ENCODE measurements at places on chromosomes 3 and 15.

DNA sequence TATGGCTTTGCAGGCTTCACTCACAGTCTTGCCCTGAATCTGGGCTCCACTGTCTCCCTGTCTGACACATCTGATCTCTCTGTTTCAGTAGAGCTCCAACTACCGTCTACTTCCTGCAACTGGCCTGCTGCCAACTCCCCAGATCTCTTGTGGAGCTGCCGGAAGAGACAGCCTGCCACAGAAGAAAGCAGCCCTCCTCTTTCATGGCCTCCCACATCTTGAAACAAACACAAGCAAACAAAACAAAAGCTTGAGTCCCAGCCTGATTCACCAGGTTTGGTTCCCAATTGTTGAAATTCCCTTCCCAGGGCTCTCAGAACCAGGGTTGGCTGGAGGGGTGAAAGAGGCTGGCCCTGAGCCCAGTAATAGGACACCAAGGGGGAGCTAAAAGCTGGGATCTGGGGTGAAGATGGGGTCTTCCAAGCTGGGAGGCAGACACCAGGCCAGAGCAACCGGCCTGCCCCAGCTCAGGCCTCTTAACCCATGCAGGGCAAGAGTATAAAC lies 55.3 kb upstream of the CA12 start:
- peak; percentile 40 for DNase-seq

DNA sequence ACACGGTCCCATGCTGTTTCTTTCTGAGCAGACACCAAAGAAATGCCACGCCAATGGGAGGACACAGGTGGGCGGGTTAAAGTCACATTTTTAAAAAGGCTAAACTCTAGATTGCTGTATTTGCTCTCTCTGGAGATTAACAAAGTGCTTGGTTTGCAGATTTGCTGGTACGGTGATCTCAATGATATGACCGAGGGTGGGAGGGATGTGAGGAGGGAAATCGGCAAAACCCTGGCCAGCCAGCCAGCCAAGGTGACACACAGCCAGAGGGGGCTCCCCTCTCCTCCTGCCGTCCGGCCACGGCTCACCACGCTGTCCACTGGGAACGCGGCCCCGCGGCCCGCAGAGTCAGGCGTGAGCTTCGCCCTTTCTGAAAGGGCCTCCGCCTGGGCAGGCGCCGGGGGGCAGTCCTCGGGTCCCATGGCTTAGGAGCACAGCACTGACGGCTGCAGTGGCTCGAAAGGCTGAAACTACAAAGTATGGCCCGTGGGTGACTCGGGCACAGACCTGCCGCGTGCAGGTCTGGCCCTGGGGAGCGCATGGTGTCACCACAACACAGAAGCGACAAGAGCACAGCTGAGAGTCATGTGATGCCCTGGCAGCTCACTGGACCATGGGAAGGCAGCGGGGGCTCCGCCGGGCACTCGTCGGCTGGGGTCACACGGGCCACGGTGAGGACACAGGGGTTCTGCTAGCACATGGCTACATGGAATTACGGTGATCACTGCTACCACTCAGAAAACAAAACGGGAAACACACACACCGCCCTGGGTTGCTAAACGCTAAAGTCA lies 57.8 kb upstream of the RPL32 start:
- no peak for DNase-seq

DNA sequence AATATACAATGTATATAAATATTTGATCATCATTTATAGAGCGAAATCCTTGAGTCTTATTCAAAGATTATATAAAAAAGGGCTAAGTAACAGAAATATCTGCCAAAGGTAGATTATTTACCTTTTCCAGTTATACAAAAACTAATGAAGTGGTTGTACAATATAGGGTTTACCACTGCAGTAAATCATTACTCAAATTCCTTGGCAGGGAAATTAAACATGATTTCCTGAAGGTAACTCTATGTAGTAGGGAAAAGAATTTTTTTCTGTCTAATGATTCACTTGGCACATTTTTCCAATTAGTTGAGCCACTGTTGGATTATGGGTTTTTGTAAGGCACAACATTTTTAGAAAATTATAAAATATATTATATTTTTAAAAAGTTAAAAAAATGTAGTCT lies 129.6 kb downstream of the NR2F2 start:
- DNase-seq, result no peak

DNA sequence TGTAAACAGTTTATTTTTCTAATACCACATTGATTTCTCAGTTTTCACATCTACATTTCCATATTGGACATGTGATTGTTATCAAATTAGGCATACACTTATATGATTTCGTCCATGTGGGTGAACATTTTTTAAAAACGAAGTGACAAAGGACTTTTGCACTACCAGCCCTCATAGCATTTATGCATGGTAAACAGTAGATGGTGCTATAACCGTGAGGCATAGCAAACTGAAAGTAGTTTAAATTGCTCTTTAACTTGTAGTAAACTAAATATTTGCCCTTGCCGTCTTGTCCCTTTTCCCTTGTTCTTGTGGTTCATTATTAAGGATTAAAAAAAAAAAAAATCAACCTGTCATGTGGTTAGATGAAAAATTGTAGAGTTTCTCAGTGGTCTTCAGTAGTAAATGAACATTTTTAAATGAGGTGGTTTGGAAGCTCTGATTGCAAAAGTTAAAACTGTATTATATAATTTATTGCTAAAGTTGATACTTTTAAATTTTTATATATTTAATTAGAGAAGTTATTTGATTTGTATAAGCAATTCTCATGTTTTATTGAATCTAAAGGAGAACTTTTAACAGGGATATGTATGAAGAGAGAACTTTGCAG lies 24.0 kb downstream of the STX19 start:
- no peak for DNase-seq

DNA sequence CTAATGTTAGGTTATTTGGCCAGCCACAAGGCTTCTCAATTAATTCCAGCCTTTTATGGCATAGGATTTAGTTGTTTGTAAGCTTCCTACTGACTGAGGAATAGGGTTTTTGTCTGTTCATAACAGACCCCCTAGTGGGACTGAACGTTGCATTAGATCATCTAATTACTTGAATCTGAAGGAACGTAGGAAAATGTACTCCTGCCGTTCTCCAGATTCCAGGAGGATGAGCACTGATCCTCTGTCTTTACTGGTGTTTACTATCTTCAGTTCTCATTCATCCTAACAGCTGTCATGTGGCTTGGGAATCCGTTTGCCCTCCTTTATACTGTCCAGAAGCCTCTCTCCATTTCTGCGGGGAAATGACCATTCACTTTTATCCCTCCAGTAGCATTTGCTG lies 52.7 kb downstream of the RAD54L2 start:
- no peak for DNase-seq

DNA sequence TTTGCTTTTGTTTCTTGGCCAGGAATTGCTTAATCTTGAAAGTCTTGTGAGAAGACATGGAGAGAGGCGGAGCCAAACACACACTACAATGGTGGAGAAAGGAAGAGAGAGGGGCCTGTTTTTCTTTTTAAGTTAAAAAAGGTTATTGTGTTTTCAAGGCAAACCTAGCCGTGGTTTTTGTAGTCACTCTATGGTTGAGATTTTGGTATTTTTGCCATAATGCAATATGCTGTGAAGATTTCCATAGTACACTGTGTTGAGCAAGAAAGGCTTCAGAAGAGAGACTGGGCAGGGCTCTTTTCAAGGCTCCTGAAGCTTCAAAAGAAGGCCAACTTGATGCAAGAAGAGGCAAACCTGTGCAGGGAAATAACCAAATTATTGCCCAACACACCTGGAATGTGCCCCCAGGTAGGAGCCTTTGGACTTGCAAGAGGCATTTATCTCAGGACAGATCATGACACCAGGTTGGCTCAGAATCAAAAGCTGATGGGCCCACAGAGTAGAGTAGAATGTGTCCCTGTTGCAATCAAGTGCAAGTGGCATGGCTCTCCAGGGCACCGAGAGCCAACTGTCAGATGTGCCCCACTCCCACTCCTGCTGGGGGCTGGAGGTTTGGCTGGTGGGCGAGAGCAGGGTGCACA lies 22.1 kb downstream of the AMOTL2 start:
- no peak for DNase-seq

DNA sequence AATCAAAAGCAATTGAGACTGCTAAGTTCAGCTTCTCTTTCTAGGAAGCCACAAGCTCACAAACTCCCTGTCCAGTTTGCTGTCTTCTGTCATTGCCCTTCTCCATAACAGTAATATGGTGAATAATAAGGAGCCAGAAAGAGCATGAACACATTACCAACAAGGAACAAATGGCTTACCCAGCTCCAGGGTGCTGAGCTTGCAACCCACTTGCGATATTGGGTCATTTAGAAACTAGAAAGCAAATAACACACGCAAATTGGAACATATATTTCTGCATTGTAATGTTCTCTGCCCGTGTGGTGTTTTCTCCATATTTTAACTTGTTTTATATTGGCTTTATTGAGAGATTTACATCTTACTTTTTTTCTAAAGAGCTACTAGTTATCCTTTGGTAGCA lies 325.3 kb downstream of the GBE1 start:
- no peak for DNase-seq

- DNase-seq, result no peak
Observed at GRCh38 chr3:139310474-139310933, 33.3 kb upstream of the MRPS22 start.

- DNase-seq, result no peak
Observed at GRCh38 chr3:62876064-62876463, 848 bp upstream of the CADPS start.

DNA sequence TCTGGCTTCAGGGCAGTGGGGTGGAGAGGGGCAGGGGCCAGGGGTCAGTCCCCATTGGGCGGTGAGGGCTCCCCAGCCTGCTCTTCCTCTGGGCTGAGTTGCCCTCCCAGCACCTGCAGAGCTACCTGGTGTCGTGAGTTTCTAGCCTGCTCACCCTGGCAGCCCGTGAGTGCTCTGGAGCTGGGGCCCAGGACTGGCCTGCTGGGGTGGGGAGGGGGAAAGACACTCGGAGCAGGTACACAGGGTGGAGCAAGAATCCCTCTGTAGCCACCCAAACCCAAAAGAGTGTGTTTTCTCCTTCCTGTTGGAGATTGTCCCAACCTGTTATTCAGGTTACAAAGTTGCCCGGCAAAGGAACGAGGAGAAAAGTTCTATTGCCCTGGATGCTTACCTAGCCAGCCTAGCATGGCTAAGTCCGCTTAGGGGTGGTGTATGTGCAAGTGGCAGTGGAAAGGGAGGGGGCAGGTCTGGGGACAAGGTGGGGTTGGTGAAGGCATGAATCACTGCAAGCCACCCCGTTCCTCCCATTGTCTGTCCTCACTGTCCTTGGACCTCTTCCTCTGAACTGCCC lies 8.9 kb downstream of the FAM3D start:
- no peak for DNase-seq

- DNase-seq, result no peak
Observed at GRCh38 chr15:85622221-85622831, 172.4 kb downstream of the KLHL25 start.

GRCh38 chr3:120772081-120772480 lies 29.5 kb downstream of the GTF2E1 start:
- no peak for DNase-seq

- DNase-seq, result no peak
Observed at GRCh38 chr15:41790756-41791546, 16.7 kb downstream of the MAPKBP1 start.

- DNase-seq, result no peak
Observed at GRCh38 chr3:169146179-169146665, 517.3 kb downstream of the MECOM start.

DNA sequence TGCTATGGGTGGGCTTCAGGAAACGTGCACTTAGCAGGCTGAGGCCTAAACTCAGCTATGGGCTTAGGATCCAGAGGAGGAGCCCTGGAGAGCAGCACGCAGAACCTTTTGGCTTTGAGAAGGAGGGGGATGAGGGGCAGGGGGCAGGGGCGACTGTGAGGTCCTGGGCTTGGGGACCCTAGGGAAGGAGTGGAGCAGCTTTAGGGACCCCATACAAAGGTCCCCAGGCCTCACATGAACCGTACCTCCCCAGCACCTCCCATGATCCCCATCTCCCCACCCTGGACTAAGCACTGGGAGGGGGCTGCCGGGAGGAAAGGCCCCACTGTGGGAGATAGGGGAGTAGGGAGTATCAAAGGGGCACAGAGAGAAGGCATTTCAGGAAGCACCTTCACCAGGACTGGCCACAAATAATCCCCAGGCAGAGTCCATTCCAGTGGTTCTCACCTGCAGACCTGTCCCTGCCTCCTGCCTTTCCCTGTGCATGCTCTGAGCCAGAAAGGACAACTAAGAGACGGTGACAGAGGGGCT lies 62.0 kb upstream of the KLF13 start:
- no peak for DNase-seq

DNA sequence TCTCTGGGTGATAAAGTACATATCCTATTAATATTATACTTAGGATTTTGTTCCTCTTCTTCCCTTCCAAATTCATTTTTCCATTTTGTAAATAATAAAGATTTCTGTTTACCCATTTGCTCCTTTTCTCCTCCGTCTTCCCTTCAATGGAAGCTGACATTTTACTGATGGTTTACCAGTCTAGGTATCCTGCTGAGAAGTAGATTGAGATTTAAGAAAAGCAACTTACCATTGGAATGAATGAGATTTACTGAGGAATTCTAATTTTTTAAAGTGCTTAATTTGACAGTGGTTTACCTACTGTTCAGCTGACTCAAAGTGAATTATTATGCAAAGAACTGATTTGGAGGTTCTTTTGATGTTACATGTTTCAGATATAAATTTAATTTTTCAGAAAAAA lies 2.4 kb downstream of the C15orf61 start:
- no peak for DNase-seq

DNA sequence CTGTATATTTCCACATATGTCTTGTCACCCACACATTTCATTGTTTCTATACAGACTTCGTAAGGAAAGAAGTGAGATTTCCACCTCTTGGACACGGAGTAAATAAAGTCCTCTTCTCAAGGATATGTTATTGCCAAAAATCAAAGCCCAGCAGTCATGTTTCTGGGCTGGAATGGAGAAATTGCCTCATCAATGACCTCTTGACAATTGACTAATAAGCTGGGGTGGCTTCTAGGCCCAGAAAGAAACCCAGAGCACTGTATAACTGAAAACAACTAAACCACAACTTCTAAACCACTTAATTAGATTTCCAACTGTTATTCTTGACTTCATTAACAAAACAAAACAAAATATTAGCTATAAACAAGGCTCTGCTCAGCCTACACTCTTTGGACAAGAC lies 56.4 kb upstream of the SLC24A5 start:
- no peak for DNase-seq

GRCh38 chr3:123054109-123054778 lies 12.6 kb upstream of the PDIA5 start:
- no peak for DNase-seq

DNA sequence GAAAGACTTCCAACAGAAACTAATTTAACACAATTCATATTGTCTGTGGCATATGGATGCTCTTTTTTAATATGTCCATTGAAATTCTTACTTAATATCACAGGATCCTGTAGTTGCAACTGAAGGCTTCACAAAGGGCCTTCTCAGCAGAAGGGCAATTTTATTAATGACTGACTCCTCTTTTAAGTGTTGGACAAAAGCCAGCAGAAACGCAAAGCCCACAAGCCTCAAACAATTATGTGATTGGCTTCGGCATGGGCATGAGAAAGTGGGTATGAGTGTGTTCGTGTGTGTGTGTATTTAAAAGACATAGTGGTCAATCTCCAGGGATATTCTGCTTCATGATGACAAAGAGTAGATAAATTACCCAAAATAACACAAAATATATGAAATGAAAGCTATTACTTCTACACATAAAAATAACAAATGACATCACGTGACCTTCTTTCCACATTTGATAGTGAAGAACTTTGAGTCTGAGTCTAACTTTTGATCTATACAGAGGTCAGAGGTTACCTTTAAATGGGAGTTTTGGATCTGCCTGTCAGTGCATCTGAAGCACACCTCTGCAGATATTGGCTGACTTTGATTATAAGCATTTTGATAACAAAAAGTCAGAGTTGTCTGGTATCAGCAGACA lies 496.9 kb downstream of the CADM2 start:
- no peak for DNase-seq

GRCh38 chr3:72675243-72675642 lies 173.0 kb downstream of the SHQ1 start:
- DNase-seq, result no peak

Measured in activated T-helper 1 cell treated with anti-CD3 and anti-CD28 coated beads, Interleukin-2, amount 50 U/mL, for 16 hours (primary cell).